T1000 (cell line): ENCODE measurements at places on chromosomes 7 and 10.
A peak's percentile ranks its signal among the peaks of the same experiment; 100 is the strongest.

DNA sequence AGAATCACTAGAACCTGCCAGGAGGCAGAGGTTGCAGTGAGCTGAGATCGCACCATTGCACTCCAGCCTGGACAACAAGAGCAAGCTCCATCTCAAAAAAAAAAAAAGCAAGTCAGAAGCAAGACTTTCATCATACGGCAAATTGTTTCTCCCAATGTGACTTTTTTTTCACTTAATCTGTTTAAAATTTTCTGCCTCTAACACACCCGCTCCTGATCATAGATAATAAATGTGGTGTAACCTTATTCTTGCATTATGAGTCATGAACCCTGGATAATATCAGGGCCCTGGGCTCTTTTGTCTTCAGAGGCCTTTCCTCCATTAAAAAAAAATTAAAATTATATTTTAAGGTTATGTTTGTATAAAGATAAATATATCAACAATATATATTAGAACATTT lies 111.4 kb upstream of the JCAD start:
- no peak for DNase-seq

GRCh38 chr10:70592186-70592735 lies 10.3 kb downstream of the PRF1 start:
- no peak for DNase-seq

GRCh38 chr10:34599026-34599795 lies 215.9 kb downstream of the PARD3 start:
- no peak for DNase-seq

DNA sequence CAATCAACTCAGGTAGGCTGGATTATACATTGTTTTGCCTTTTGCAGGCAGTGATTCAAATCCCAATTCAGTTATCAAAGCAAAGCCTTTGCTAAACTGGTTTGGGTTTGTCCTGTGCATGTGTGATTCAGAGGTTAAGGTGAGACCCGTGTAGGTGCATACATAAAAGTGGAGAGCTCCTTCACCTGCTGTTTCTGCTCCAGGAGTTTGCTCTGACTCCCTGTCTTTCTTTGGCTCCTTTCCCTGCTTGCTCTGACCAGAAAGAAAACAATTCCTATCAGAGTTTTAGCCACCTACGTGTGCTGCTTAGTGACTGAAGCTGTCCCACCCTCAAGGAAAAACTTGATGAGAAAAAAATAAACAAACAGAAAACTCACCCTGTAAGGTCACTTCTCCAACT lies 101.1 kb downstream of the TPST1 start:
- no peak for DNase-seq

DNA sequence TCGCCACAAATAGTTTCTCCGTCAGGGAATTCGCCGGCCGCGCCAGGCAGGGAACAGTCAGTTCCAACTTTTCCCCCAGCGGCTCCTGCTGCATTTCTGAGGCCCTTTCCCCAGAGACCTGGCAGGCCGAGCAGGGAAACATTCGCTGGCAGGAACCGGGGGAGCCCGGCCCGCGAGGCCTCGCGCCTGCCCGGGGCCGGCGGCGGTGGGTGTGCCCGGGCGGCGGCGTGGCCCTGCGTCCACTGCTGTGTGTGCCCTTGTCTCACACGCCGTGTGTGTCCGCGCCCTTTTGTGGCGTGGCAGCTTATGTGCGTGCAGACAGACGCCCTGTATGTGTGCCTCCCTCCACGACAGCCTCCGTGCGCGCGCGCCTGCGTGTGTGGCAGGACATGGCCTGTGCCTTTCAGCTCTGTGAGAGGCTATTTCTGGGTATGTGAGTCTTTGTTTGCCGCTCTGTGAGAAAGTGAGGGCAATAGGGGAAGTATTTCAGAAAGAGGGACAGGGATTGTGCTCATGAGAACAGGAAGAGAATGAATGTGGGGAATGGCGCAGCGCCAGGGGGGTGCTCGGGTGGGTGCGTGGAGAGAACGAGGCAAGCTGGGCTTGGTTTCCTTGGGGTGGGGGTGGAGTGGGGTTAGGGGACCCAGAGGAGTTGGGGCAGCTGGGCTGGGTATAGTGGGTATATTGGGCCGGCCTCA lies 689 bp upstream of the SMARCD3 start:
- peak; percentile 43 for DNase-seq

- DNase-seq = no peak
Observed at GRCh38 chr10:52409928-52410327, 95.8 kb downstream of the DKK1 start.

GRCh38 chr10:58951746-58952145 lies 224.7 kb upstream of the PHYHIPL start:
- DNase-seq = peak; percentile 3

- no peak for DNase-seq
Observed at GRCh38 chr10:26464632-26465280, 26.6 kb downstream of the APBB1IP start.

DNA sequence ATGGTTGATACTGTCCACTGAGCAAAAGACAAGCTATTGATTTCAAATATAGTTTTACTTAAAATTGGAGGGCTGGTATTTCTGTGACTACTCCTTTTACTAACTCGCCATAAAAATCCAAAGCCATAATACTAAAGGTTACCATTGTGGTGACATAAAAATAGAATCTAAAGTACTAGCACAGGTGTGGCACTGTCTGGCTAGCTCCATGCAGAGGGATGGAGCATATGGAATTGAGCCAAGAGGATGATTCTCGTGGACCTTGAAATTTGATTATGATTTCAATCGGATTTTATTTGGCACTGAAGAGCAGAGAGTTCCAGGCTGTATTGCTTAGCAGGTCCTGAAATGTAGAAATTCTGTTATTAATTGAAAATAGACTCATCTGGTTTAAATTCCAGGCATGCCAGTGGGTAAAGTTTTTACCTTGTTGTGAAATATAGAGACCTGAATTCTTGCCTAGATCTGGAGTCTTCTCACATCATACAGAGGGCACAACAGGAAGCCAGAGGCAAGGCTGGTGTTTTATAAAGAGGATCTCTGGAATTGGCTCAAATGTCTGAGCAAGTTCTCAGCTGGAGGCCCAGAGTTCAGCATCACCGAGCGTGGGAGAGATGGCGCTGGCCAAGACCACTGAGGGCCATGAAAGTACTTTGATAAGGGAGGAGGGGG lies 29.9 kb upstream of the DLD start:
- no peak for DNase-seq

- DNase-seq = no peak
Observed at GRCh38 chr7:117962366-117962994, 89.2 kb upstream of the CTTNBP2 start.

DNA sequence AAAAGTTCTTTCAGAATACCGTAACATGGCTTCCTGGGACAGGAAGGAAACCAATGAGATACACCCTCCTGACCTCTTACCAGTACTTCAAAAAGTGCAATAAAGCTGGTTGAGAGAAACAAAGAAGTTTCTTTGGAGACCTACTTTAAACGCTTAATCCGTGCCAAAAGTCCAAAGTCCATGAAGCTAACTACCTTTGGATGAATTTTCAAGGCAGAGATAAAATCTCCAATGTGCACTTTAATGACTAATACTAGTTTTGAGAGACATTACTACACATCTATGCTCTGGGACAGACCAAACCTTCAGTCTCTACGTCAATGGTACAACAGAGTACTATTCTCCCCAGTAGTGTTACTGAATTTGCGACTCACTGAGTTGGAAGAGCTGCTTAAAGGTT lies 46.1 kb downstream of the UBE2H start:
- no peak for DNase-seq

- DNase-seq = no peak
Observed at GRCh38 chr10:70782746-70783680, 2.2 kb downstream of the TBATA start.

GRCh38 chr7:134834689-134835462 lies 55.4 kb downstream of the CALD1 start:
- no peak for DNase-seq

DNA sequence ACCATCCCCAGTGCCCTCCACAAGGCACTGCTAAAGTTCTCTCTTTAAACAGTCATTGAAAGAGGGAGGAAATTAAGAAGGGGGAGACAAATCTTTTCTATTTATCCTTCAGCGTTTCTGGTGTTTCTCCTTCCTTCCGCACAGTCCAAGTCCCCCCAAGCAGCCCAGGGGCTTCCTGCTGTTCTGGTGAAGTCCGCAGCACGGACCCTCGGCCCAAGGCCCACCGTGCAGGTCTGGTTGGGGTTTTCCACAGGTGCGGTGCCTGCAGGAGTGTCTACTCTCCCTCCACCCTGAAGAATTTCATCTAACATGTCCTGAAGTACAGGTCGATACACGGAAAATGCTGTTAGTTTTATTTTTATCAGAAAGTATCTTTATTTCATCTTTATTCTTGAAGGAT lies 34.1 kb upstream of the KNDC1 start:
- no peak for DNase-seq

GRCh38 chr10:34292675-34293074 lies 522.4 kb downstream of the PARD3 start:
- DNase-seq = no peak

GRCh38 chr10:110077436-110078130 lies 69.8 kb downstream of the ADD3 start:
- no peak for DNase-seq

- no peak for DNase-seq
Observed at GRCh38 chr10:3516234-3516922, 268.6 kb downstream of the KLF6 start.

DNA sequence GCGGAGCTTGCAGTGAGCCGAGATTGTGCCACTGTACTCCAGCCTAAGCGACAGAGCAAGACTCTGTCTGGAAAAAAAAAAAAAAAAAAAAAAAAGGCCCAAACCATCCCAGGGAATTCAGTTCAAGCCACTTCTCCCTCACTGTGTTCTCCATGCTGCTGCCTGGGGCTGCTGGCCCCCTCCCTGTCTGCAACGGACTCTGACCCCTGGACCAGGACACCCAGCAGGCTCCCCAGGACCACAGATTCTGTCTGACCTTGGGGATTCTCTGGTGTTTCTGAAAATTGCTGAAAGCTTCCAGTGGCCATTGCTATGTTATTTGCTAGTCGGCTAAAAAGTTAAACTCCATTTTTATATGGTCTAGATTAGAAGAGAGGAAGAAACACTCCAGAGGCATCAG lies 261.7 kb upstream of the C7orf33 start:
- no peak for DNase-seq

DNA sequence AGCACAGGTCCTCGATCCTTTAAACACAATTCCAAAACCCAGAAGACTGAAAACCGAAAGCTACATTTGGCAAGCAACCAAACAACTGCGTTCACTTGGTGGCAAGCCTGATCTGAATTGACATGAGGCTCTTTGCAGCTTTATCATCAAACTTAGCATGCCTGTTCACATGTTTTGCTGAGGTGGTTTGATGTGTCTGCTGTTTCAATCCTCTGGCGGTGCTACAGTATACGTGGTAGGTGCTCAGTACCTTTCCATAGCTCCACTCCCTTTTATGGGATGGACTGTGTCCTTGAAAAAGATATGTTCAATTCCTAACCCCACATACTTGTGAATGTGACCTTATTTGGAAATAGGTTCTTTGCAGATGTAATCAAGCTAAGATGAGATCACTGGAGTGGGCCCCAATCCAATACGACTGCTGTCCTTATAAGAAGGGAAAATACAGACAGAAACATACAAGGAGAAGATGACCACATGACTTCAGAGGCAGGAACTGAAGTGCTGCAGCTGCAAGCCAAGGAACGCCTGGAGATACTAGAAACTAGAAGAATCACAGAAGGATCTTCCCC lies 33.4 kb downstream of the CCDC6 start:
- no peak for DNase-seq

GRCh38 chr10:75617485-75618155 lies 186.2 kb downstream of the LRMDA start:
- DNase-seq = no peak

GRCh38 chr7:107201795-107202450 lies 33.1 kb downstream of the HBP1 start:
- DNase-seq = no peak

GRCh38 chr7:12351843-12352242 lies 51.8 kb downstream of the VWDE start:
- no peak for DNase-seq

- DNase-seq = no peak
Observed at GRCh38 chr10:82737549-82737948, 862.6 kb downstream of the NRG3 start.

GRCh38 chr10:130014263-130015074 lies 50.4 kb upstream of the EBF3 start:
- no peak for DNase-seq

- DNase-seq = no peak
Observed at GRCh38 chr7:2106924-2107323, 125.8 kb downstream of the MAD1L1 start.

DNA sequence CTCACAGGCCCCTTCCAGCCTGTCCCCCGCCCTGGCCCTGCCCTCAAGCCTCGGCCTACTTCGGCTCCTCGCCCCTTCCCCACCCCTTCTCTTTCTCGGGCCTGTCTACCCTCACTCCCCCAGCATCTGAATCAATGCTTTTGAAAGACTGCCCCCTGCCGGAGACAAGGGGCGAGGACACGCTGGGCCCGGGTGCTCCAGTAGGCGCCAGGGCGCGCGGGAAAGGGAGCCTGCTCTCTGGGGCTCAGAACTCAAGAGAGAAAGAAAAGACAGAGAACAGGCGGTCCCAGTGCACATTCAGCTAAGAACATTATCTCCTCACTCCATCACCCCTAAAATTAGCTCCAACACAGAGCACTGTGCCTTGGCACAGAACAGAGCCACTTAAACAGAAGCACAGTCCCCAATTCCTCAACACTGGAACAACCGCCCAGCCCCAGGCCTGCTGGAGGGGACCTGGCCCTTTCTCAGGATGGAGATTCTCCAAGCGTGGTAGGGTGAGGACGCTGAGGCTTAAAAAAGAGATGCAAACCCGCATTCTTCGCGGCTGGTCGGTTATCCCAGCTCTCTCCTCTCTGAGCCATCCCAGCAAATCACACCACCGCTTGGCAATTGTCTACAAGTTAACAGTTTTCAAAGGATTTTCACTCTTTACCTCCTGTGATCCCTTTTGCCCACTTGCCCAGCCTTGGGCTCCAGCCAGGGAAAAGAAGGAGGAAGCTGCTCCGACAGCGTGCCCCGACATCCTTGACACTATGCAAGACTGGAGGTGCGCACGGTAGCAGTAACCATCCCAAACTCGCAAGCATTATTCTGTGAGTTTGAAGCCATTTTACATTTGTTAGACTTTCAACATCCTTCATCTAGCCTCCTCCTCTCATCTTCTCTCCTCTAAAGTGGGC lies 2.1 kb downstream of the GIGYF1 start:
- peak; percentile 38 for DNase-seq

GRCh38 chr7:43618073-43618472 lies 35.2 kb downstream of the STK17A start:
- DNase-seq = no peak

GRCh38 chr7:1941464-1942242 lies 271.6 kb downstream of the ELFN1 start:
- DNase-seq = no peak

DNA sequence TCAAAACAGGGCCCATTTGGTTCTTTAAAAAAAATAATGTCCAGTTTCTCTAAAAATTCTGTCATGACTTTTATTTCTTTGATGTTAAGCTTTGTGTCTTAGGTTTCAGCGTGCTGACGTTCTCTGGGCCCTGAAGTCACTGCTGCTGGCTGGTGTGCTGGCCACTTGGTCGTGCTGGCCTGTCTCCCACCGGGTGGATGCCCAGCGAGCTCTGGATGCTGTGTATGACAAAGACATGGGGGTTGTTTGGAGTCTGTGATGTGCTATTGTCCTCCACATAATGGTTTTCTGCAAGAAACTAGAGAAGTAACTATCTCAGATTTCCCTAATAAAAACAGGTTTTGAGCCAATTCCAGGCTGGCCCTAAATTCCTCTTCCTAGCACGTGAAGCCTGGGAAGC lies 9.5 kb upstream of the IDI2 start:
- no peak for DNase-seq
